ENCODE measurements at places on chromosomes 6 and 20.
A peak's percentile ranks its signal among the peaks of the same experiment; 100 is the strongest.

DNA sequence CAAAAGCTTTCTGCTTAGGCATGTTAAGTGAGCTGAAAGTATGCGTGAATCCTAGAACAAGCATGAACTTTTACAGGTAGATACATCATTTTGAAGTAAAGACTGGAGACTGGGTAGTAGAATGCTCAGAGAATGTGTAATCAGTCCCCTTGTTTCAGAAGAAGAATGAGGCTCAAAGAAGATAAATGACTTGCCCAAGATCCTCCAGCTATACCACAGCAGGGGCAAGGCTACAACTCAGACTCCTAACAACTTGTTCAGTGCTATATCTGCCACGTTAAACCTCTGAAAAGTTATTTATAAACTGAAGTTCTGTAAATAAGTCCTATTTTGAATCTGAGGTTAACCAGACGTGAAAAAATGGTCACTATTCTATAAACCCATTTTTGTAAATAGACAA lies 2.9 kb downstream of the RIPOR2 start:
- DNase-seq = no peak

- no peak for DNase-seq
Observed at GRCh38 chr20:25223765-25224720, 23.8 kb upstream of the PYGB start.

GRCh38 chr6:99031957-99032356 lies 84.2 kb upstream of the FBXL4 start:
- DNase-seq = no peak

- DNase-seq = no peak
Observed at GRCh38 chr20:24378661-24379483, 90.6 kb upstream of the SYNDIG1 start.

GRCh38 chr20:57843941-57844625 lies 134.3 kb upstream of the PMEPA1 start:
- no peak for DNase-seq

- no peak for DNase-seq
Observed at GRCh38 chr6:140644017-140644416, 1269.6 kb upstream of the CITED2 start.

DNA sequence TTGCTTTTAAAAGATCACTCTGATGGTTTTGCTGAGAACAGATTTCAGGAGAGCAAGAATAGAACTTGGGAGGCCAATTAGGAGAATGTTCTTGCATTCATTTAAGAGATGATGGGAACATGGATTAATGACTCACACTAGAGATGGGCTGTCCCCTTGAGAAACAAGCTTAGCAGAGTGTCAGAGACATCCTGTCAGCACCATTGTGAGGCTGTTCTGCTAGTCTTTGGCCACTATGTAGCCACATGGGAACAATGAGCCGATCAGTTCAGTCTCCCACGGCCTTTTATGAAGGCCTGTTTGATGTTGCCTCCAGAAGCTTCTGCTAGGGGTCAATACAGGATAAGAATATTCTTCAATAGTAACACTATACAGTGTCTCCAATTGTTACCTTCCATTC lies 113.0 kb upstream of the EYA4 start:
- no peak for DNase-seq

- peak; percentile 71 for DNase-seq
Observed at GRCh38 chr6:139161169-139161568, 26.3 kb downstream of the HECA start.

- DNase-seq = no peak
Observed at GRCh38 chr6:160343144-160343543, 5.0 kb upstream of the SLC22A3 start.

GRCh38 chr20:62533591-62534495 lies 58.0 kb upstream of the GATA5 start:
- DNase-seq = no peak

DNA sequence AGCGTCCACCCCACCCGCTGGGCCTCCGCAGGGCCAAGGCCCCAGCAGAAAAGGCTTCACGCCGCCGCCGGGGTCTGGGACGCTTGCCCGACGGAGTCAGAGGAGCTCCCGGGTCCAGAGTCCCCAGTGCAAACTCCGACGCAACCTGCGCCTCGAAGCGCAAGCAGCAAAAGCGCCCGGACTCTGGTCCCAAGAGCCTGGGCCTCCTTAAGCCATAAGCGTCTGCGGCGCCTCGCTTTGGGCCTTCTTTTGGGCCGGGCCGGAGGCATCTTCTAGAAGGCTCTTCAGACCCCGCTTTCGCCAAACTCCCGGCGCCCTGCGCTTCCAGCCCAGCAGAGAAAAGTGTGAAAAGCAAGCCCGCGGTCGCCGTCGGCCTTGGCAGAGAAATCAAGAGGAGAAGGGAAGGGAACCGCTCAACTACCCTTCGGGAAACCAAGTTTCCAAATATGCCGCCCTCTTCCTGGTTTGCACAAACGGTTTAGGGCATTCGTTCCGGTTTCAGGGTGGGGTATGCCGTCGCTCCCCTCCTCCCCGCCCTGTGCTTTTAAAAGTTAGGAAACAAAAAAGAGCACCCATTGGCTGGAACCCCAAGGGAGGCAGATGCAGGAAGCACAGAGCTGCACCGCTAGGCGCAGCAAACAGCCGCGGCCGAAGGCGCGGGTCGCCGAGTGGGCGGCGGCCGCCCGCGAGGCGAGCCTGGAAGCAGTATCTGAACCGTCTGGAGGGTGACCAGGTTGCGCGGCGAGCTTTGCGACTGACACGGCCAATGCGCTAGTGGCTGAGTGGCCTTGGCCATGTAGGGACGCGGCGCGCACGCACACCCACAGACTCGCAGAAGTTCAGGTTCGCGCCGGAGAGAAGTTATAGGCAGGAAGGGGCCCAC lies 1.2 kb downstream of the TBX18 start:
- no peak for DNase-seq

DNA sequence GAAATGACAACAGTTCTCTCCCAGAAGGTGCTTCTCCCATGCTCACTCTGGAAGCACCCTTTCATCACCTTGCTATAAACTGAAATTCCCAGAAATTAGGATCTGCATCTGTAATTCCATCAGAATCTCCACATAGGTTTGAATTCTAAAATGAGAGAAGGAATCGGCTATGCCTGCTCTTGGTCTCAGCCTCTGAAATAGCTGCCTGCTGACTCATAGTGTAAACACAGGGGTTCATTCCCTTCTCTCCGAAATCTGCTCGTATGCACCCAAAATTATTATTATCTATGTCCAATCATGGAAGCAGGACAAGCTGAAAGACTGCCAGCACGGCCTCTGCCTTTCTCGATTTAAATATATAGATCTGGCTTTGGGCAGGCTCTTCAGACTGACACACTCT lies 74.6 kb upstream of the TAB2 start:
- no peak for DNase-seq

DNA sequence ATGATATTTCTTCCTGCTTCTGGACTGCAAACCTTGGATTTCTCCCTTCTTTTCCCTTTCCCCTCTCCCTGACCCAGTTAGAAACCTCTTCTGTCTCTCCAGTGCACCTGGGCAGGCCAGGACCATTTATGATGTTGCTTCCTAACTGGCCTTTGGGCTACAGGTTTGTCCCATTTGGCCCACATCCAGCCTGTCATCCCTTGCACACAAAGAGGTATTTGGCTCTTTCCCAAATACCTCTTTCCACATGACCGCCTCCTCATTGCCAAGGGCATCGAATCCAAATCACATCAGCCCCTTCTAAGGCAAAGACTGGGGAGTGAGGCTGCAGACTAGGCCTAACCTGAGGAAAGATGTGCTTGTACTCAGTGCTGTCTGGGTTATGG lies 13.6 kb downstream of the FGD2 start:
- DNase-seq = no peak

DNA sequence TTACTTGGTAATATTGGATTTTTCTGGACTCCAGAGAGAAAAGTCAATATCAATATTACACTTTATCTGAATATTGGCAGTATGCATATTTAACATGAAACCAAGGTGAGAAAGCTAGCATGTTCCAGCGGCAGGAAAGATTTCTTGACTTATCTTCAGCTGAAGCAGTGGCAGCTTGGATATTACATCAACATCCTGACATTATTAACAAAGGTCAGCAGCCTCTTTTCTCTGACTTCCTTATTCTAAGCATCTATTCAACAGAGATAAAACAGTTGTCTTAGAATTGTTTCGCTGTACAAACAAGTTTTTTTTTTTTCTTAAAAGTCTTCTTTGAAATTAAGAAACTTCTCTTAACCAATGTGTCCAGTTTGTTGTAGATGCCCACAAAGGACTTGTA lies 11.8 kb downstream of the DCBLD1 start:
- DNase-seq = no peak

GRCh38 chr6:43860285-43860684 lies 90.3 kb downstream of the VEGFA start:
- DNase-seq = no peak

- no peak for DNase-seq
Observed at GRCh38 chr6:2940851-2941250, 30.5 kb downstream of the SERPINB6 start.

GRCh38 chr6:145731447-145731846 lies 3.9 kb downstream of the EPM2A start:
- DNase-seq = no peak

DNA sequence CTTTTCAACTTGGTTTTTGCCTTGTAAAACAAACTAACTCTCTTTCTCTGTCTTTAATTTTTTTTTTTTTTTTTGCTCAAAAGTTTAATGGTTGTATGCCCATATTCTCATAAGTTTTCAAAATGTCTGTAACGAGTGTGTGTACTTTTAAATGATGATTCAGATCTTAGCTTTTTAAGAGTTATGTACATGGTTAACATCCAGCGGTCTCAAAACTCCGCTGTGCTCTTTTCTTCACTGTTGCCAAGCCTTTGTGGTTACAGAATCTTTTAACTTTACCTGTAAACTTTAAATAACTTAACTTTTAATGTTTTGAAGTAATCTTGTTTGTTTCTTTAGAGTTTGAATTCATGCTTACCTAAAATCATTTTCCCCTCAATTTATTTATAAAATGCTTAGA lies 133.0 kb downstream of the SAMD5 start:
- no peak for DNase-seq

GRCh38 chr6:167946007-167946406 lies 51.5 kb upstream of the KIF25 start:
- DNase-seq = no peak

GRCh38 chr6:89353702-89354392 lies 1.3 kb upstream of the UBE2J1 start:
- peak; percentile 18 for DNase-seq

GRCh38 chr20:36106606-36107005 lies 47.9 kb upstream of the EPB41L1 start:
- no peak for DNase-seq

DNA sequence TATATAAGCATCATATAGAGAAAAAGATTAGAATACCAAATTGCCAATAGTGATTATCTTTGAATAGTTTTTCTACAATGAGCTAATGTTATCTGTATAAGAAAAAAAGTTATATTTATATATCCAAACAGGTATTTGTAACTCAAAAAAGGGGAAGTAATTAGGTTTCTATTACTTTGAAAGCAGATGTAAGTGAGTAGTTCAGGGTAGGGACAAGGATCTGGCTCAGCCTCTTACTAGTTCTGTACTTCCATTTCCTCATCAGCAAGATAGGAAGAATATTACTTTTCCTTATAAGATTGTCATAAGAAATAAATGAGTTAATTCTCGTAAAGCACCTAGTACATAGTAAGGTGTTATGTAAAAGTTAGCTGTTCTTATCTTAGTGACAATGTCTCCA lies 32.2 kb downstream of the AHI1 start:
- no peak for DNase-seq

DNA sequence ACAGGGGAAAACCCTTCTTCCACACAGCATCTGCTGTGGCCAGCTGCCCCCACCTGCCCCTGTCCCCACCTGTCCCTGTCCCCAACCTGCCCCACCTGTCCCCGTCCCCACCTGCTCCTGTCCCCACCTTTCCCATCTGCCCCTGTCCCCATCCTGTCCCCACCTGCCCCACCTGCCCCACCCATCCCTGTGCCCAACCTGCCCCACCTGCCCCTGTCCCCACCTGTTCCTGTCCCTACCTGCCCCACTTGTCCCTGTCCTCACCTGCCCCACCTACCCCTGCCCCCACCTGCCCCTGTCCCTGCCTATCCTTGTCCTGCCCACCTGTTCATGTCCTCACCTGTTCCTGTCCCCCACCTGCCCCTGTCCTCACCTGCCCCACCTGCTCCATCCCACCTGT lies 6.4 kb upstream of the MYT1 start:
- no peak for DNase-seq

GRCh38 chr20:48142516-48142773 lies 357.2 kb upstream of the SULF2 start:
- no peak for DNase-seq

DNA sequence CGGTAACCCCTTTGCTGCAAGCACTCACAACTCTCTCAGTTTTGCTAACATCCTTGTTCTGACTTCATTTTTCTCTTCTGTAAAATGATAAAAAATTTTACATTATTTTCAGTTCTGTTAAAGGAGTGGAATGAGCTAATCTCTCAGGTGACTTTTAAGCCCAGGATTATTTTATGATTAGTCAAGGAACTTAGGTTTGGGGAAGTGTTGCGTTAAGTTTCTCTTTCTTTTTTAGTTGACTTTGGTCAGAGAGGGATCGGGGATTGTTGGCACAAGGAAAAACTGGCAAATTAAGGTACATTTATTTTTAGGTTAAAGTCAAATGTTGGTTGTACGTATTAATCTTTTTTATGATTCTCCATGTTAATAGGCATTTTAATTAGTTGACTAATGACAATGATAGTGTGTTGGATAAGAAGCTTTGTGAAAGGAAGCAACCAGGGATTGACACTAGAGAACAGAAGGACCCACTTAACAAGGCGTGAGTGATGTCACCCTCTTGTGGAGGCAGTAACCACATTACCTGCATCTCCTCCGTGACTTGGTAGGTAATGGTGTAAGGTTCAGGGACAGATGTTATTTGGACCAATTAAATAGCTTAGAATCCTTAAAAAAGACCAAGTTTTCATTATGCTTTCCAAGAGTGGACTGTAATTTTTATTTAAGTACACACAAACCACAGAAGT lies 31.6 kb downstream of the CD83 start:
- DNase-seq = no peak

DNA sequence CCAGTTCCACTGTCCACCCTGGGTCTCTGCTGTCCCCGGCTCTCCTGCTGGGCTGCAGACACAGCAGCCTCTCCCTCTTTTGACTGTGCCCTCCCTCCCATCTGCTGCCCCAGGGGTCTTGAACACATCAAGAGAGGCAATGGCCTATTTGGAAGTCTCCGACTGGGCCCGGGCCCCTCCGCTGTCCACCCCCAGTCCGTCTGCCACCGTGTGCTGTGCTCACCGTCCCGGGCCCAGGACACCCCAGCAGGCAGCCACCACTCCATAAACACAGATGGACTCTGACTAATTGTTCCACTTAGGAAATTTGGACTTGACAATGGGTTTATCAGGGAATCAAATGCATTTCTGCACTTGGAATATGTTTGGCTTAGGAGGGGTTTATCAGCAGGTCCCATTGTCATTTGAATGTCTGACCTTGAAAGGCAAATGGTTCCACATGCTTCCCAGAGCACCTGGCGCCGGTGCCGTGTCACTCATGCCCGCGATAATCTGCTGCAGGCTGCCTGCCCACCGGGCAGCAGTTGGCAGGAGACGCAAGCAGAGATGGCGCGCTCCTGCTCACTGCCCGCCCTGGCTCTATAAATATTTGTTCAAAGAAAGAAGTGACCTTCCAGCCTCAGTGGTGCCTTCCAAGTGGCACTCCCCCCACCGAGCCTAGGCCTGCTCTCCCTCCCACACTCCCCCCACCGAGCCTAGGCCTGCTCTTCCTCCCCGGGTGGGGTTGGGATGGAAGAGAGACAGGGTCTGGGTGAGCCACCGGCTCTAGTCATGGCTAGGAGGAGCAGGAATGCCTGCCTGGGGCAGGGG lies 18.8 kb upstream of the FRMD1 start:
- DNase-seq = no peak

GRCh38 chr20:1697592-1697991 lies 40.0 kb upstream of the SIRPG start:
- DNase-seq = no peak
